ENCODE measurements at places on chromosomes 3 and 15.

- no peak for DNase-seq
Observed at GRCh38 chr15:77719450-77719849, 86.7 kb upstream of the LINGO1 start.

DNA sequence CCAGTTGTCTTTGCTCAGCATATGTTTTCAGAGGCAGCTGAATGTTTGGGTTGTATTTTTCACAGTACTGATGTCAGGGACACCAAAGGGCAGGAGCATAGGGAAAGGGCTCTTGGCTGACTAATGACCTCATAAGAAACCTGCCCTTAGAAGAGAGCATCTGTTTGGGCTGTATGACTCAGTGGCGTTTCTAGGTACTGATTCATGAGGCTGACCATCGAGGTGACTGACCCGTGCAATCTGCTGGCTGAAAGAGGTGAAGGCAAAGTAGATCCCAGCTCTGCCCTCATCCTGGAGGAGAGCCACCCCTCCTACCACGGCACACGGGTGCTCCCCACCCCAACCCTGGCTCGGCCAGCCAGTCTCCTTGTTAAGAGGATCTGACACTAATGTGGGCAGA, 8.3 kb downstream of the LMCD1 start:
- DNase-seq: no peak

DNA sequence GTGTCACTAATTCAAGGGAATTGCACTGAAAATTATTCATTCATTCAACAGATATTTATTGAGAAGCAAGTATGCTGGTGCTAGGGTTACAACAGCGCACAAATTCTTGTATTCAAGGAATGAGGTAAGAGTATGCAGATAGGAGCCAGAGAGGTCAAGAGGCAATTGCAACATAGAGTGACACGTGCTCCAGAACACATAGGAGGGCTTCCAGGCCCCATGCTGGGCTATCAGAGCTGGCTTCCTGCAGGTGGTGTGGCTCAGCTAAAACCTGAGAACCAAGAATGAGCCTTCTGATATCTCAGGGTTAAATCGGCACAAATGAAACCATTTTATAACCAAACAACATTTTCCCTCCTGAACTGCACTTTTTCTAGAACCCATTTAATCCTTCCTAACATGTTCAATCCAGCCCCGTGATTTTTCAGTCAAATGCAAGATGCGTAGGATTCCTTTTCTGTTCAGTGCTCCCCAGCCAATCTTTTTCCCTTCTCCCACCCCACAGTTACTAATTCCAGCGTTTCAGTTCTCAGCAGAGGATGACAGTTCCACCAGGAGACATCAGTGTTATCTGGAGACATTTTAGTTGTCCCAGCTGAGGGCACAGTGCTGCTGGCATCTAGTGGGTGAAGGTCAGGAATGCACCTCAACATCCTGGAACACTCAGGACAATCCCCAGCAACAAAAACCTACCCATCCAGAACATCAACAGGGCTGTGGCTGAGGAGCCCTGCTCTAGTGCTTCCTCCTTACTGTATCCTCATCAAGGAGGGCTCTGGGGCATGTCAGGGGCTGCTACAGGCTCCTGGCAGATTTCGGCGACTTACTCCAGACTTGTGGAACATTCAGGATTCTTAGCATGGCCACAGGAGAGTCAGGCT, 13.1 kb downstream of the CCR5AS start:
- no peak for DNase-seq

GRCh38 chr3:134816623-134817022, 21.6 kb downstream of the EPHB1 start:
- DNase-seq: no peak

GRCh38 chr3:116524453-116525210, 79.3 kb upstream of the LSAMP start:
- DNase-seq: no peak

GRCh38 chr15:101570241-101570640, 80.7 kb upstream of the PCSK6 start:
- DNase-seq: no peak

DNA sequence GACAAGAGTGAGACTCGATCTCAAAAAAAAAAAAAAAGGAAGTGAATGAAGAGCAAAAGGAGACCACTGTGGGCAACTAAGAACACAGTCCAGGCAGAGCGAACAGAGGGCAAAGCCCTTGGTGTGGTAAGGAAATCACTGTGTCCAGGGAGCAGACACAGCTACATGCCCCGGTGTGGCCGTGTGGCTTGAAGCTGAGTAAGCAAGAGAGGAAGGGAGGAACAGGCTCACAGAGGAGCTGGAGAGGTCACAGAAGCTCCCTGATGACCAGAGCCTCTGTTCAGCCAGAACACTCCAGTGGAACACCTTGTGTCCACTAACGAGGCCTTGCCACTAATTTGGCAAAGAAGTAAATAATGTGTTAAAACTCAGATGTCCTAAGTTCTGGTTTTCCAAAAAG, 60.6 kb upstream of the GATA2 start:
- DNase-seq: no peak

DNA sequence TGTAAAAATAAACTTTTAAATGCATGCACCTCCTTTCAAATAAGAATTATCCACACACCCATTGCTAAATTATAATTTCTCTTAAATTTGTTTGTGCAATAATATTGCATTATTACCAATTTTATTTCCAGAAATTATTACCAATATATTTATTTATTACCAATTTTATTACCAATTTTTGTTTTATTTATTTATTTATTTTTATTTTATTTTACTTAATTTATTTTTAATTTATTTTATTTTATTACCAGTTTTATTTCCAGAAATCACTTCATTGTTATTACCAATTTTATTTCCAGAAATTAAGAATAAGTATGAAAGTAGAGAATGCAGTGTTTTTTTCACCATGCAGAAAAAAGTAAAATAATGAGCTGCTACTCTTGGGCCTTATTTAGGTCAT, 525.4 kb downstream of the NAALADL2 start:
- no peak for DNase-seq

- no peak for DNase-seq
Observed at GRCh38 chr3:88263417-88264100, 113.8 kb downstream of the C3orf38 start.

- DNase-seq: no peak
Observed at GRCh38 chr3:64426551-64426950, 201.3 kb upstream of the PRICKLE2 start.

- no peak for DNase-seq
Observed at GRCh38 chr3:131802029-131802428, 232.8 kb downstream of the CPNE4 start.

GRCh38 chr15:35557544-35557943, 11.6 kb upstream of the DPH6 start:
- DNase-seq: peak; percentile 95

- no peak for DNase-seq
Observed at GRCh38 chr3:52636673-52637072, 49.0 kb downstream of the PBRM1 start.

- no peak for DNase-seq
Observed at GRCh38 chr3:32453346-32453745, 49.3 kb downstream of the CMTM6 start.

- DNase-seq: peak; percentile 29
Observed at GRCh38 chr3:17946619-17947018, 204.2 kb upstream of the TBC1D5 start.

DNA sequence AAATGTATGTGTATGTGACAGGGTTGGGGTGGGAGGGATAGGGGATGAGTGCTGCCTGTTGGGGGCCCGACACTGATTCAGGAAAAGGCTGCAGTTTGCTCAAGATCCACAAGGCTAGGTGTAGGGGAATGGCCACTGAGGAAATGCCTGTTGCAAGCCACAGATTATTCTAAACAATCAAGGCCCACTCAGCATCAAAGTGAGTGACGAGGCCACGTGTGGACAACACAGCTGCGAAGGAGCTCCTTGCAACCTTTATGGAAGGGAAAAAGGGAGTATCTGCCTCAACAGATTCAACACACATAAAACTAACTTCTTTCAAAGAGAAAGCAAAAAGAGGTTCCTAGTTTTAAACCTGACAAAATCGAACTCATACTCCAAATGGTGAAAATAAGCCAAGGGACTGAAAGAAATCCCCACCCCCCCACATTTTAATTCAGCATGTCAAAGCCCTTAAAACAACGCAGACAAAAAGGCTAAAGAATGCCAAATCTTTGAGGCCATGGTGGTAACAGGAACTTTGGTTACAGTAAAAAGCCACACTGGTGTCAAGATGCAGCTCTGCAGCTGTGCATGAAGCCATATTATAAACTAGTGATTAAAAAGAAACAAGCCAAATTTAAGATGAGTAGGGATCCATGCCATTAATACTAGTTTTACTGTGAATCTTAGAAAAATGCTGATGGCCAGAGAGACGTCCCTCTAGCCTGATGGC, 3.6 kb downstream of the POLG start:
- DNase-seq: no peak

GRCh38 chr3:154584974-154585373, 155.0 kb upstream of the GPR149 start:
- DNase-seq: no peak

DNA sequence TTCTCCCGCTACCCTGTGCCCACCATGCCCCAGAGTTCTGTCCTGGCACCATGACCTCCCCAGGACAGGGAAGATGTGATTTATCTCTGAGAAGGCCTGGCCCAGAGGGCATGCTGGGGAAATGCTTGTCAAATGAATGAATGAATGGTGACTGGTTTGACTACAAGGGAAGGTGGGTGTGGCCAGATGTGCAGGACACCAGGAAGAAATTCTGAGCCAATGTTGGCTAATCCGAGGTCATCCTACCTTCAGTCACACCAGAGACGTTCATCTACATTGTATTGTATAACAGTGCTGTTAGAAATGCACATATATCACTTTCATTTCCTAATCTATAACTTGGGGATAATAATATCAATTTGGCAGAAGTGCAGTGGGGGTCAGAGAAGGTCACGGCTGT, 138.4 kb downstream of the FAM43A start:
- DNase-seq: no peak

- no peak for DNase-seq
Observed at GRCh38 chr3:56962206-56962605, 98.3 kb upstream of the SPATA12 start.

DNA sequence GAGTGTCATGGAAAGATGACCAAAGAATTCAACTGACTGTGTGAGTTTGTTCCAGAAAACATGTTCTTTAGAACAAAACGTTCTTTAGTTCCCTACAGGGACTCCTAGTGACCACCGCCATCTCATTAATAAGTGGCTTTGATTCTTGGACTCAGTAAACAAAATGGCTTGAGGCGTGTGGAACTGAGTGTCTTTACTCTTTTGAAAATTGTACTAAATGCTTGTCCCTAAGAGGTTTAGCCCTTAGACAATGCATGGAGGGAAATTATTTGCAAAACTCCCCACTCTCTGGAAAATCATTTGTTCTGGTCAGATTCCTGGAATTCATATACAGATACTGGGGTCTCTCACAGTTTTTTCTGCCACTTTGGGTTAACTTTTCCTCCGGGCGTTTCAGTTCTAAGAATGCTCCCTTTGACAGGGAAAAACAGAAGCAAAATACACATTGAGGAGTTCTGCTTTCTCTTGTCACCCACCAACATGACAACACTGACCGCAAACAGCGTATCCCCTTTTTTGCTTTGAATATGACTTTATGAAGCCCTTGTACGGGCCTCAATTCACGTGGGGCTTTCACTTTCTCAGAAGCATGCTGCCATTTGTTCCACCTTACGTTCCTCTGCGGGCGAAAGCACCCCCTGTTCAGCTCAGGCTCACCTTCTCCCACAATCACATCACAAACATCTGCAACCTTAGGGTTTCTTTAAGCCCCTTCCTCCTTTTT, 15.3 kb upstream of the NRROS start:
- DNase-seq: peak; percentile 44

GRCh38 chr3:46206282-46207015, 1.7 kb downstream of the CCR1 start:
- no peak for DNase-seq

DNA sequence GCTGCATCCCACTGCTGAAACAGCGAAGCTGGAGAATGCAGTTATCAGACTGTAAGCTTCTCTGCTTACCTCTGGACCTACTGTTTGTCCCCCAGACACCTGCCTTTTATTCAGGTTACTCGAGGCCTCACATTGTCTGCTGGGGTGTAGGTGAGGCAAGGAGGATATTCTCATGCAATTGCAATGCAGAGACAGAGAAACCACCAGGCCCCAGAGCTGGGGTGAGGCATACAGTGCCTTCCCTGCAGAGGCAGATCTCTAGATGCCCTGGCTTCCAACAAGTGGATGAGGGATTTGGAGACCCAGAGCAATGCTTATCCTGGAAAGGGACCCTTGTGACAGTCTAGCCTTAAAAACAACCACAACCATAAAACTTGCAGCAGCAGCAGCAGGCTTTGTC, 263.4 kb upstream of the ST8SIA2 start:
- DNase-seq: no peak

GRCh38 chr3:64921281-64922065, 233.7 kb upstream of the ADAMTS9 start:
- DNase-seq: no peak

DNA sequence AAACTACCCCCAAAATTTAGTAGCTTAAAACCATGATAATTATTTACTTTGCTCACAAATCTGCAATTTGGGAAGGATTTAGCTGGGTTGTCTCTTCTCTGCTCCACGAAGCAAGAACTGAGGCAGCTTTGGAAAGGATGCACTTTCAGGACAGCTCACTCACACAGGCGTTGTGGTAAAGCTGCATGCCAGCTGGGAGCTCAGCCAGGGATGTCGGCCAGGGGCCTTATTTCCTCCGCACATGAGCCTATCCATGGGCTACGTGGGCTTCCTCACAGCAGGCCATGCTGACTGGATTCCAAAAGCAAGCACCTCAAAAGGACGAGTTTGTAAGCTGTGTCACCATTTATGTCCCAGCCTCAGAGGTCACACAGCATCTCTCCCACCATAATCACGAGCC, 301.3 kb upstream of the IGF1R start:
- no peak for DNase-seq

GRCh38 chr3:84077479-84077878, 881.3 kb upstream of the CADM2 start:
- no peak for DNase-seq

GRCh38 chr3:17656264-17656663, 86.2 kb downstream of the TBC1D5 start:
- DNase-seq: no peak

DNA sequence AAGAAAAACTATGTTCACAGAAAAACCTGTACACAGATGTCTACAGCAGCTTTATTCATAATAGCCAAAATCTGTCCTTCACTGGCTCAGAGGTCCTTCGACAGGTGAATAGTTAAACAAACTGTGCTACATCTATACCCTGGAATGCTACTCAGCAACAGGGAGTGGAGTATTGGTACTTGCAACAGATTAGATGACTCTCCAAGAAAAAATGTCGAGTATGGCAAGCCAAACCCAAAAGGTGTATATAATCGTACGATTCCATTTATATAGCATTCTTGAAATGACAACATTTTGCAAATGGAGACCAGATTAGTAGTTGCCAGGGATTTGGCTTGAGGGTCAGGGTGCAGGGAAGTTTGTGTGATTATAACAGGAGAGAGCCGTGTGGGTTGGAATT, 22.4 kb upstream of the RGMA start:
- DNase-seq: no peak

- no peak for DNase-seq
Observed at GRCh38 chr3:196321162-196321561, 3.1 kb upstream of the DYNLT2B start.

- no peak for DNase-seq
Observed at GRCh38 chr15:56467616-56468015, 2.7 kb upstream of the MNS1 start.
